ENCODE measurements at places on chromosomes 6 and 20.

DNA sequence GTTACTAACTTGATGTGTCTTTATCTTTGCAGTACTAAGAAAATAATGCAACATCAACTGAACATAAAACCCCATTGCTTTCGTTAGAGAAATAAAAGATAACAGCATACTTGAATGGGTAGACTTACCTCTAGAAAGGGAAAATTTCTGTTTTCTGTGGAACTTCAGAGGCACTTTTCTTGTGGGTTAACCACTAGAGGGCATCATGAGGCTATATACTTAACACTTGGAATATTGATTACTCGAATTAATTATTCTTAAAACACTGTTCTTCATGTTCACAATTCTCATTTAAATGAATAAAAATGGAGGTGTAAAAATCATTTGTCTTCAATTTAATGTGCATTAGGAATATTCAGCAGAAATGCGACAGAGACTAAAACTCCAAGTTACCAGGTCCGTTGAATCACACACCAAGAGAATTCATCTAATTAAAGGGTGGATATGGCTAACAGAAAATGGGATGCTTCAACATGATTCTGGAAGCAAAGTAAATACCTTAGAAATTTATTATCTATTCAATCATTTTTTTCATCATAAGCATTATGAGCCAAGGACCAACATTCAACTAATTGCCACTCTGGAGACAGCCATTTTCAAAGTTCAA is 330.8 kb upstream of the PREP start:
- peak; percentile 33 for DNase-seq

DNA sequence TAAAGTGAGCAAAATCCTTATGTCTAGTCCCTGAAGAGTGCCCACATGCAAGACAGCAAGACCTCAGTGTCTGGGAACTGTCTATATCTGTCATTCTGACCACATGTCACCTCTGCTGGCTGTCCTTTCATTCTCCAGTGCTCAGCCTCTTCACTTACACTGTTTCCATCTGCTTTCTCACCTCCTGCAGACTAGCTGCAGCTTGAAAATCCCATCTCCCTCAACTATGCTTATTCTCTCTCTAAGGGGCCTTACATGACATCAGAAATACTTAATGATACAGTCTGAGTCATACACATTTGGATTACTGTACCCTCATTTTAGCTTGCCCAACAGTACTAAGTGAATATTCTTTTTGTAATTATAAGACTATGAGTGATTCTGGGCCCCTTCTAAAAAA is 587.8 kb downstream of the EPM2A start:
- DNase-seq = peak; percentile 64

DNA sequence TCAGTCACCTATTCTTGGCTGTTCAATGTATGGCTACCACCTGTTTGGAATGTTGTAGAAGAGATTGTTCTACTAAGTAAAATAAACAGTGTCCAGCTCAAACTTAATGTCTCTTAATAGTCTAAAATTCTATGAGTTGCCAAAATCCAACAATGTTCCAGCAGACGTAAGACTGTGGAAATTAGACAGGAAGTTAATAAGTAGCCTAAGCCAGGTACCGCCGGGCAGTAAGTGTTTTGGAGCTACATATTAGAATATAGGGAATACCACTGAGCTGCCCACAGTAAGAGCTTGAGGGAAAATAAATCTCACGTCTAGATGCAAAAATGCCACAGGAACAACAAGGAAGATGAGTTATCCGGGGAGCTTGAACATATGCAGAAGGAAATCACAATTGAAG is 7.8 kb upstream of the MANEA start:
- DNase-seq = no peak

DNA sequence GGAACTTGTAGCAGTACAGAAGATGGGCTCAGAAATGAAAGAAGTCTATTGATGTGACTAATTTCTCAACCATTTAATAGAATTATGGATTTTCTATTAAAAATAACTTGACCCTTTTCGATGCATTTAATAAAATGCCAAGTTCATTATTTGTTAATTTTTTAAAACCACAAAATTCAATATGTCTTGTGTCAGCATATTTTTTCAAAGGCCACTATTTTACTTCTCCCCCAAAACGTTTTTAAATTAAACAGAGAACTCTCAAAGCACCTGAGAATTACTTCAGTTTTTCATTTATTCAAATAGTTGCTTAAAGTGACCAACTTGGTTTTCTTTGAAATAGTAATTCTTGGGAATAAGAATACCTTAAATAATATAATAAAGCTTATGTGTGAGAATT is 8.6 kb downstream of the TOP1 start:
- DNase-seq = no peak

DNA sequence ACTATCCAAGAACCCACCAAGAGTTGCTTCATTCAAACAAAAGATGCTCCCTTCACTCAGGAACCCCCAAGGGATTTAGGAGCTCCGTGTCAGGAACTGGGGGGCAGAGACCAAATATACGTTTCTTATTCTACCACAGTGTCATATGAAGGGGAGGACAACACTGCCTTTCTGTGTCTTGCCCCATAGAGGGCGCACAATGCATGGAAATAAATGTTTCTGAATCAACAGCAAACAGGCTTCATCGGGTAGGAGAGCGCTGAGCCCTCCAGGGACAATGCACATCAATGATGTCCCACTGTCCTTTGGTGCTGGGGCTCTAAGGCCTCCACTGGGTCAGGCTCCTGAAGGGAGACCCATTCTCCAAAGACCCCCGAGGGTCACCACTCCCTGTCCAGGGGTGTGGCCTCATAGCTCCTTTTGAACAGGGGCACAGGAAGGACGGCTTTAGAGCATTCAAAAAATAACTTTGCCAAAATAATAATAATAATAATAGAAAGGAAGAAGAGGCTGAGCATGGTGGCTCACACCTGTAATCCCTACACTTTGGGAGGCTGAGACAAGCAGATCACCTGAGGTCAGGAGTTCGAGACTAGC is 31.1 kb downstream of the PLG start:
- DNase-seq = peak; percentile 1

- DNase-seq = no peak
Observed at GRCh38 chr6:105258816-105259215, 79.0 kb upstream of the POPDC3 start.

DNA sequence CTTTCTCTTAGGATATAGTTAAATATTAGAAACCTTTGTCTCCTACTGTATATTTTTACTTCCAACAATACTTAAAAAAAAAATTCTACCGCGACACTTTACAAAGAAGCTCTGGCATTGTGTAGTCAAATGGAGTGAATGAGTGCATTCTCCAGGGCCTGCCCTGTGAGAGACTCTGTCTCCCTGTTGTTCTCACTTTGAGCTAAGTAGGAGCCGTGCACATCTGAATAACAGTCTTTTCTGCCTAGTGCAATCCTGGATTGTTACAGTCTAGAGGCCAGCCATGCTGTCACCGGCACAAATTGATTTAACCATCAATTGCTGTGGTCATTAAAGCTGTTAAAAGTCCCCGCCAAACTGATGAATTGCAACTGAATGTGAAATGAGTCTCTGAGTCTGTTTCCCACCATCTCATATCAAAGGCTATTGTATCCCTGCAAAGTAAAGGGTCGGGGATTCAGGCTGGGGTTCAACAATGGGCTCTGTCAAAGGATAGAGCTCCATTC is 156.0 kb downstream of the RFPL4B start:
- peak; percentile 4 for DNase-seq

- DNase-seq = no peak
Observed at GRCh38 chr6:170153436-170154319, 137.2 kb downstream of the DLL1 start.

- DNase-seq = no peak
Observed at GRCh38 chr20:59574308-59574707, 30.0 kb upstream of the PHACTR3 start.

- DNase-seq = no peak
Observed at GRCh38 chr6:7734707-7735383, 8.9 kb downstream of the BMP6 start.

DNA sequence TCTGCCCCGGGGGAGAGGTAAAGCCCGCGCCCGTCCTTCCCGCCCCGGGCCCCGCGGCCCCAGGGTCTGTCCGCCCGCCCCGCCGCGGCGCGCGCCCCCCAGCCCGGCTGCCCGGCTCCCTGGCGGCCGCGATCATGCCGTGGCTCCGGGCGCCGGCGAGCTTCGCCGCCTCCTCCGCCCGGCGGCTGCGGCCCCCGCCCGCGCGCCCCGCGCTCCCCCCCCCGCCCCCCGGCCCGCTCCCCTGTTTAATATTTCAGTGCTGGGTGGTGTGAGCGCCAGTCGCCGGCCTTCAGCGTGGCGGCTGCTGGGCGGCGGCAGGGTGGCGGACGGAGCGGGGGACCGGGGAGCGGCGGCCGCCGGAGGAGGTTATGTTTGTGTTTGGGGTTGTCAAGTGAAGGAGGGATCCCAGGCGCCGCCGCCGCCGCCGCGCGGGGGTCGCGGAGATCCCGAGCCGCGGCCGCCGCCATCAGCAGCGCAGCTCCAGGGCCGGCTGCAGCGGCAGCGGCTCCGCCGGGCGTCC is at the start of gene HIVEP1:
TSS of gene HIVEP1 (plus strand) at position 275 of the 520 bp plus-strand sequence. CDS start 3,317 bp downstream, outside the sequence.
- peak; percentile 53 for DNase-seq

- DNase-seq = no peak
Observed at GRCh38 chr6:125793280-125793679, 2.5 kb downstream of the NCOA7 start.

GRCh38 chr20:61297491-61297890 is 45.4 kb downstream of the CDH4 start:
- no peak for DNase-seq

DNA sequence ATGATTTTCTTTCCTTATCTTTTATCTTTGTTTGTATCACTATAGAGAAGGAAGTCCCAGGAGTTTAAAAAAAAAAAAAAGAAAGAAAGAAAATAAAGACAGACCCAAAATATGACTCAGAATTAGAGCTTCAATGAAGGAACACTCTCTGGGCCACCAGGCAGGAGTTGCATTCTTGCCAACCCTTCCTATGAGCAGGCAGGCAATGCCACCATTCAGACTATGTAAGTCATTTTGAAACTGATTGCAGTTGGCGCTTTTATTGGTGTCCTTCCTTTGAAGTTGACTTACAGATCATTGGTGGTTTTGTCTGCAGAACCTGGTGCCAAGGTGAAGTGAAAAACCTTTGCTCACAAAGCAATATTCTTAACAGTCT is 50.3 kb downstream of the MYB start:
- no peak for DNase-seq

DNA sequence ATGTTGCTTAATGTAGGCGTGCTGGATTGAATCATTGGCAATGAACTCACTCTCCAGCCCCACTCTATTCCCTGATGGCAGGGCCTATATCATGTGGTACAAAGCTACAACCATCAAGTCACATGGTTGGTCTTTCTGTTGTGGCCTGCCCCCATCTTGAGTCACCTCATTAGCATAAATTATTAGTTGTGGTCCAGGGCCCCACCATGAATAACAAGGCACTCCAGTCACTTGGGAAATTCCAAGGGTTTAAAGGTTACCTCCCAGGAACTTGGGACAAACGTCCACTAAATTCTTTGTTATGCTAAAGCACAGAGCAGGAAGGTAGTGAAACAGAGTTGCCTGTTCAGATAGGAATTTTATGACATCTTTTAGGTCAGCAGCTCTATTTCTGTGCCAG is 193.7 kb downstream of the SLC35F1 start:
- no peak for DNase-seq

DNA sequence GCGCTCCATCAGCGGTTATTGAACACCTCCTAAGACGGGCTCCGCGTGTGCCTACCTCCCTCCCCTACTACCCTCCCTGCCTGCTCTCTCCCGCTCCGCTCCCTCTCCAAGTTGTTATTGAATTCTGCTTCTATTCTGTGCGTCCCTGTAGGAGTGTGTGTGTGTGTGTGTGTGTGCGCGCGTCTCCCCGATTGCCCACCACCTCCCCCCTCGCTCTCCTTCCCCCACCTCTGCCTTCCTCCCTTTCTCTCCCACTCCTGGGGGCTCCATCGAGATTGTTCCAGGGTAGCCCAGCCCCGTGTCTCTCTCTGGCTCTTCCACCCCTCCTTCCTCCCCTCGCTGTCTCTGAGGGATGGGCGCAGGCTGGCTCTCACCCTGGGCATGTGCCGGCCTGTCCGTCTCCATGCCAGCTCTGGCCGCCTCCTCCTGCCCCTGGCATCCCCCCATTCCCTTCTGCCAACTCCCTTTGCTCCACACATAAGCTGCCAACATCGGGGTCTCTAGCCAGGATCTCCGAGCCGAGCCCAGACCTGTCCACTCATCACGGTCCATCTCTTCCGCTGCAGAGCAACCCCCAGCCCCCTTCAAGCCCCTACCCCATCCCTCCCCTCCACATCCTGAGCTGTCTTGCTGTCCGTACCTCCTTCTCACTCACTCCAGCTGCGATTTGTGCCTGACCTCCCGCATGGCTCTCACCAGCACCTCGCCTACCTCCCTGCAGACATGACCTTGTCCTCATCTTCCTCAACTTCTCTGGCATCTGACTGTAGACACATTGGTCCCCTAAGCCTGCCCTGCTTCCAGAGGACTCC is 68.5 kb downstream of the SRC start:
- DNase-seq = no peak

DNA sequence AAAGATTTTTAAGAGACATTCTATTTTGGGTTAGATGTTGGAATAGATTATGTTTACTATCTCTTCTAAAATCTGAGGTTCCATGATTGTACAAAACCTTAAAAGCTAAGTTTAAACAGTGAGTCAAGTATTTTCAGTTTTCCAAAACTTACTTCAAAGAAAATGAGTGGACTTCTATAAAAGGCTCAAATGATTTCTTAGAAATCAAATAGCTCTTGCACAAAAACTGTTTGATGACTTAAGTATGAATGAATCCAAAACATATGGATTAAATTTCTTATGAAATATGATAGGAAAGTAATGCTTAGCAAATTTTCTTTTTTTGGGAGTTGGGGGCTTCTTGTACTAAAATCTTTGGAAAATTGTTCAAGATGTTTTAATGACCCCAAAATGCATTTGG is 837.3 kb upstream of the SLC35B3 start:
- no peak for DNase-seq

- no peak for DNase-seq
Observed at GRCh38 chr20:51196991-51197651, 174.2 kb upstream of the KCNG1 start.

DNA sequence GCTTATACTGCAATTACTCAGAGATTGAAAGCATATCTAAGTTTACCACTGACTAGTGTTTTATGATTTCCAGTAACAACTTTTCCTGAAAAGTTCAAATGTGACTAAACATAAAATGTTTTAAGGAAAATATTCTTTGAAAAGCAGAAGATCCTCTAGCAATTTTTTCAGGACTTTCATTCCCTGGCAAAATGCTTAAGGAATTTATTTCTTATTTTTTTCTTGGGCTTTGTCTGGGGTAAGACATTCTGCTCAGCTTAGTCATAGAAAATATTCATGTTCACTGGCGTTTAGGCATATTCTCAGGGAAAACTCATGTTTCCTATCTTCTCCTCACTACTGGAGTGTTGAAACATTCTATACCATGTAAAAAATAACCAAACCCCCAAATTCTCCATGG is 235.3 kb upstream of the CEP162 start:
- peak; percentile 51 for DNase-seq

- no peak for DNase-seq
Observed at GRCh38 chr6:14094721-14095120, 22.9 kb upstream of the CD83 start.

DNA sequence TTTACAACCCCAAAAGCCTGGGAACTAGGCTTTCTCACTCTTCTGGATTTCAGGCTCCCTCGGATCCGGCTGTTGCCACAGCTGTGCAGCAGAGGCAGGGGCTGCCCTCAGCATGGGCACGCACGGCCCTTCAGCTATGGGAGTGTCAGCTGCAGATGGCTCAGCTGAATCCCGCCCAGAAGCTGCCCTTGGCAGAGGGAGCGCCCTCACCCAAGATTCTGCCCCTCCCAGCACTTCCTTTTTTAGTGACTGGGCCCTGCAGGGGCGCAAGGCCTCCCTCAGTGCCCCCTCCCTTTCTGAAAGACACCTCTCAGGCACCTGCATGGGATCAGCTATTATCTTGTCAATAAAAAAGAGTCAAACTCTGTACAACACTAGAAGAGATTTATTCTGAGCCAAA is 67.9 kb upstream of the THBS2 start:
- no peak for DNase-seq

- DNase-seq = no peak
Observed at GRCh38 chr20:35551503-35551902, 9.6 kb downstream of the ERGIC3 start.
